ENCODE measurements at places on chromosomes 5 and 9.

GRCh38 chr5:72499730-72500129, 7.5 kb downstream of the ZNF366 start:
- DNase-seq: no peak

- no peak for DNase-seq
Observed at GRCh38 chr5:125408448-125409233, 662.2 kb upstream of the ZNF608 start.

DNA sequence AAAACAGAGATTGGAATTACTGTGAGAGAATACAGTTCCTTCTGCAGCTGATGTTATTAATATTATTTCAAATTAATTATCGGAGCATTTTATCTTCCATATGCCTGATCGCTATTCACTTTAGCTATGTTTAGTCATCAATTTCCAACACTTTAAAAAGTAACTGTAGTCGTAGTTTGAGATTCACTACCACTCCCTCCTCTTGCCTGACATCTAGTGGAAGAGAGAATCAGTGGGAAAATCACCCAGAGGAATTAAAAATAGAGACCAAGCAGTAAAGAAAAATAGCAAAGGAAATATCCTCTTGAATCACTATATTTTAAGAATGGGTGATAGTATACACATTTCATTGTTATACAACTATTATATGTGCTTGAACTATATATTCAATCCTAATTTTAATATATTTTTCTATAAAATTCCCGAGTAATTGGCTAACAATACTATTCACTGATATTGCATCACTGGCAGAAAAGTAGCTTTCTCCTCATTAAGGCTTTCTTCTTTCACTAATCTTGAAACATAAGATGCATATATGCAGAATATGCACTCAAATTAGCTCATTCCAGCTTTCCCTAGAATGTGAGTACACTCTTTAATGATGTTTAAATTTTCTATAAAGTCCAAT, 708.7 kb downstream of the CDH9 start:
- no peak for DNase-seq

- no peak for DNase-seq
Observed at GRCh38 chr9:123360161-123361085, 4.4 kb downstream of the CRB2 start.

DNA sequence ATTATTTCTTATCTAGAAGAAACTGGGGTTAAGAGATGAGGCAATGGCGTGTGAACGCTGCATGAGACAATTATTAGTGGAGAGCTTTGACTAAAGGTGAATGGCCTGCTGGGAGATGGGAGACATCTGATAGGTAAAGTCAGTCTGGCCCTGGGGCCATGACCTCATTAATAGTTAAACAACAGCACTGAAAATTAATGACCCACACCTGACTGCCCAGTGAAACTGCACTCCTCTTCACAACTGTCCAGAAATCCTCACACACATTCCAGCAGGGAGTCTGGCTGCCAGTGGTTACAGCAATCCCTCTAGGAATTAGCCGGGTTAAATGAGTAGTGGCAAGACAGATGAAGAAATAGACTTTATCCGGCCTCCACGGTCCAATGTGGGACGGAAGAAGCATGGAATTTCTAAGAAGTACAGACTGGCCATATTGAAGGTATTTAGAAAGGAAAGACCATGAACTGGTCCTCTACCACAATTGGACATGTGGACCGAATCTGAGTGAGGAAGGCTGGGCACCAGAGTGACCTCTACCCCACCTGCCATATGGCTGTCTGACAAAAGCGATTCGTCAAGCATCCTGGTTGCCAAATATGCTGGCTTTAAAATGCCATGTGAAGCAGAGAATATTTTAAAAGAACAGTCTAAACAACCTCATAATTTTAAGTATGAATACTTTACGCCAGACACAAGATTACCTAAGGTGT, 138.4 kb downstream of the EFNA5 start:
- DNase-seq: no peak

DNA sequence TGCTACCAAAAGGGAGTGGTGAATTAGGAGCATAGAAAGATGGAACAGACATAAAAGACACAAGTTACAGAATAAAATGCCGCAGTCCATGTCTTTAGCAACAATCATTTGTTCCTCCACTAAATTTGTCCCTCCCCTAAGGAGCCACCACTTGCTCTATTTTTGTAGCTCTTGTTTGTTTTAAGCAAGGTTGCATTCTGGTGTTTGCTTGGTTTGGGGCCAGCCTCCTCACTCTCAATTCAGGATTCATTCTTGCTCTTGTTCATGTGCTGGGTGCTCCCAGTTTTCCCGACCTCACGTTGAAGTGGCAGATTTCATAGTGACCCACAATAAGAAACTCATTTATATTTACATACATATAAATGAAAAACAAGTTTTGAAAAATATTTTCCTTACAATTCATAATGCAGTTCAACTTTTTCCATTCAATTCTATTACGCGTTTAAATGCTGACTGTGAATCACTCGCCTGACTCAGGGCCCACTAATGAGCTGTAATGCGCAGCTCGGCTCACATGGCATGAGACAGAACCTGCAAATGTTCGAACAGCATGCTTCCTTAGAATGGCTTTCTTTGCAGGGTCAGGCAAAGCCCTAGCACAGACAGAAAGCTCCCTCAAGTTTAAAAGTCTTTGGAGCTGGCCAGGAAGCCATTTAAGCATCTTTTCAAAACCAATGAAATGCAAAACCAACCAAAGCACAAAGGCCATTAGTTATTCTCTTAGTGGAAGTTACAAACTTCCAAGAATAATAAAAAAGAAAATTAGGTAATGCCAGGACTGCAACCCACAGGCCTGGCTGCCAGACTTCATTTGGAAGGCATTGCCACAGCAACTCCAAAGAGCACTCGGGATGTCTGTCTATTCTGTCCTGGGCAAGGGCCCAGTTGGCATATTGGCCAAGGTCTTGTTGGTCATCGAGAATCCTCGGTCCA, 41.7 kb downstream of the RETREG1 start:
- DNase-seq: peak; percentile 93
